ENCODE measurements at places on chromosomes 4 and X. TPM values are rescaled to one million over a fixed set of nuclear protein-coding genes. Genes with fewer than 3 reads are reported as not detected.

GRCh38 chr4:1629699-1630083, 54.4 kb downstream of the FAM53A start:
- no peak for DNase-seq

SYN1 gene
- 7.1 TPM for total RNA-seq

- no peak for DNase-seq
Observed at GRCh38 chrX:9935436-9935835, 31.7 kb upstream of the CLDN34 start.

DNA sequence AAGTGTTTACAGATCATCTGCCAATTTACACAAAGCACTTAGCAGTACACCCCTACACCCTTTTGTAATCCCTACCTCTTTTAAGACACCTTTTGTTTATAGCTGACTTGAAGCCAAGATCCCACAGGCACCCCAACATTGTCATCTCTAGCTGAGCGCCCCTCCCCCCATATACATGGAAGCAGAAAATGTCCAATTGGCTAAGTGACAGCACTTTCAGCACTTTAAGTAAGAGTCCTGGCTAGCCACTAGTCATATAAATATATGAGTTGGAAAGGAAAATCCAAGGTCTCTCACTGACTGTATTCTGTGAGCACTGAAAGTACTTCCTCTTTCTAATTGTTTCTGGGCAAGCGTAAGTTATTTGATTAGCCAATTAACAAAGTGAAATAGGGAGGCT, 108.2 kb downstream of the NSUN7 start:
- DNase-seq: no peak

DNA sequence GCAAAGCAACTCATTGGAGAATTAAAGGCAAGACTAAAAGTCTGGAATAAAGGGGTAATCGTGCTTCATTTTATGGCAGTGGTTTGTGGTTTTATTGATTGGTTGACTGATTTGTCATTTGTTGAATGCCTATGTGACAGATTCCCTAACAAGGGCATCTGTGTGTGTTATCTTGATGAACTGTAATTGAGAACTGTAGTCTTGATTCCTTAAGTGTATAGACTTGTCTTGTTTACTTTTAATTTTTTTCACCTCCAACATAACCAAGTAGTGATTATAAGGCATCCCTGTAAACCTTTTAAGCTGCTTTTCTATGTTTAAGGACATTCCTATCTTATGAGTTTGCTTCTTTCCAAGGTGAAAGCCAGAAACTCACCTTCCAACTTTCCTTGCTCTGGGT, 216.0 kb upstream of the TAPT1 start:
- no peak for DNase-seq

DNA sequence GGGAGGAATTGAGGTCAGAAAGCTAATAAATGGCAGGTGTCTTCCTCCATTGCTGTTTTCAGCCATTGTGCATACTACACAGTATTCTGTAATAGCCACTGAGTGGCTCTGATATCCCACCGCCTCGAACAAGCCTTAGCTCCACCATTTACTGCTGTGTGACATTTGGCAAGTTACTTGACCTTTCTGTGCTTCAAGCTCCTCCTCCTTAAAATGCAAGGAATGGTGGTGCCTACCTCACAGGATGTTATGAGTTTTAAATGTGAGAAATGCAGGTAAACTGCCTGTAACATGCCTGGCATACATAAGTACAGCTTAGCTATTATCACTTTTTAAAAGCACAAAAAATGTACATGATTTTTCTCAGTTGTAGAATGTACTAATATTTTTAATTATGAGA, 421.0 kb downstream of the MAPK10 start:
- no peak for DNase-seq

DNA sequence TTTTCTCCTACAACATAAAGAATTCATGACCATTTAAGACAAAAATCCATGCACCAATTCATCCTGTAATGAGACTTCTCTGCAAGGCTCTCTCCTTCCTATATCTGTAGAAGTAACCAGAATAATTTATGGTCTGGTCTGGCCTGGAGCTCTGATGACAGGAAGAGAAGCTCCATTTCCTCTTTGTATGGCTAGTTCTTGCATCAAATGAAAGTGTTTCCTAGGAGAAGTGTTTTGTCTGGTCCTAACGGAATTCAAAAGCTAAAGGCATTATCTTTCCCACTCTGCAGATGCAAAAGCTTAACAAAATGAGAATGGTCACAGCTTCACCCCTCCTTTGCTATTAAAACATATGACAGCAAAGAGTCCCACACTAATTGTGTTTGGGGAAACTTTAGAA, 55.1 kb downstream of the SPATA18 start:
- DNase-seq: no peak

Measured in WTC11 (cell line).